ENCODE measurements at places on chromosomes 11 and 22. TPM values are rescaled to one million over a fixed set of nuclear protein-coding genes. Genes with fewer than 3 reads are reported as not detected.

Gene SCT
- not detected for total RNA-seq

- DNase-seq = peak; percentile 14
Observed at GRCh38 chr22:44625981-44626687, 75.9 kb upstream of the PRR5 start.

- DNase-seq = no peak
Observed at GRCh38 chr11:65216830-65217229, 35.1 kb downstream of the CAPN1 start.

- peak; percentile 86 for DNase-seq
Observed at GRCh38 chr11:105034813-105035620, at the start of gene CASP1. TSS of gene CASP1 (minus strand) at chr11:105035144. CDS start at chr11:105035113, 31 bp downstream.

- peak; percentile 11 for DNase-seq
Observed at GRCh38 chr11:8564526-8564925, 29.5 kb downstream of the STK33 start.

GRCh38 chr11:93028960-93029522 is 59.6 kb downstream of the MTNR1B start:
- DNase-seq = peak; percentile 47

Gene B3GAT1
- total RNA-seq = under 0.01 TPM

DNA sequence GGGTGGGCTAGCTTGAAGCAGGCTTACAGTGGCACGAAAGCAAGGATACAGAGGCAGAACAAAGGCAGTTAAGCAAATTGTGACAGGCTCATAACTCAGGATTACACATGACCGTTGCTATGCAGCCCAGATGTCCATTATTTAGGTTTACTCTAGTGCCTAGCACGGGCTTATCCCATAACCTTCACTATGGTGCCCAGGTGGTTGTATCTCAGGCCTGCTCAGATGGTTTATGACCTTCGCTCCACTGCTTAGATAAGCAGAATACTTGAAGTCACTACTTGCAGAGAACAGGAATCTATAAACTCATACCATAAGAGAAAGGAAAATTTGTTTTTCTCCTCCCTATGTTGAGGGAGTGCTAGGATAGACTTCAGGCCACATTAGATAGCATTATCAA is 9.0 kb downstream of the OR6M1 start:
- no peak for DNase-seq

Gene CCND1
- total RNA-seq = 668 TPM

Gene CCDC89
- 5.8 TPM for total RNA-seq

GRCh38 chr11:77084581-77085191 is 17.9 kb downstream of the CAPN5 start:
- DNase-seq = no peak
